ENCODE measurements at places on chromosomes 12 and 14.

DNA sequence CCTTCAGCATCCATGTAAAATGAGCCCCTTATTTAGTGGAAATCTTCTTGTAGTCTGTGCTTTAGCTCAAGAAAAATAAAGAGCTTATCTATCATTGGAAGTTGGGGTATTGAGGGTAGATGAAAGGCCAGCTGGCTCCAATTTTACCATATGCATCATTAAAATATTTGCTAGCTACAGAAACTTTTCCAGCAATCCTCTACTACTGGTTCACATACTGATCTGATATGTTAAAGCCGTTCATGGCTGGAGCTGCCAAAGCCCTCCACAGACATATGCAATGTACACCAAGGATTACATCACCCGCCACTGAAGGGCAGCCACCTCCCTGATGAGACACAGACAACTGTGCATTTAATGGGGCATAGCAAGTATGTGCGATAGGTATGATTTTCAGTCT lies 1205.3 kb downstream of the GALC start:
- peak; percentile 59 for DNase-seq

- DNase-seq, result no peak
These were observed 303 bp downstream of the SAMD4A start for GRCh38 chr14:54567224-54567638.

DNA sequence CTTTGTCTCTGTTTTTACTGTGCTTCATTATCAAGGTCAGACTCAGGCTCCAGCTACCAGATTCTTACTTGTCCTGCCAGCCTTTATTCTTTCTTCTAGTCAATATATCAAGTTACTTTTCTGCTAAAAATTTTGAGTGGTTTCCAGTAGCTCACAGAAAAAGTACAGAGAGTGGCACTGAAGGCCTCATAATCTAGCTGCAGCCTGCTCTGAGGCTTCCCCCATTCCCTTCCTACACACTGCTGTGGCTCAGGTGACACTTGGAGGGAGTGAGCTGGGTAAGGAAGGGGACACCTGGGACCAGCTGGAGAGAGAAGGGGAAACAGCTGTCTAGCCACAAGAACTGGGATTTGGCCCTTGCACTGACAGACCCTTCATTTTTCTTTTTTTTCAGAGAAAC lies 25.4 kb downstream of the TTC6 start:
- no peak for DNase-seq

GRCh38 chr14:96688629-96689028 lies 108.6 kb upstream of the VRK1 start:
- DNase-seq, result no peak

DNA sequence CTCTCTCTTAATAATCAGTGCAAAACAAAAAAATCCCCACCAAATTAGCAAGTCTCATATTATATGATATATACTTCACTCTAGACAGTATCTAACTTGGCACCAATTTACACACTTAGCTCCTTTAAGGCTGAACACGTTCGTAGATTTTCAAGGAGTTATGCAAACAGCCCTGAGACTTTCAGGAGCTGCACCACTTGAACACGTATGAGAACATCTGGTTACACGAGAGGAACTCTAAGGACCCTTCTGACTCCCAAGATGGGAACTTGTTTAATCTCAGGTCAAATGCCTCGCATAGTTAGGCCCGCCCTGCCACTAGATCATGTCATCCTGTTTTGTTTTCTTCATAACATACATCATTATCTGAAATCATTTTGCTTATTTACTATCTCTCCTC lies 10.0 kb downstream of the SPRING1 start:
- no peak for DNase-seq

DNA sequence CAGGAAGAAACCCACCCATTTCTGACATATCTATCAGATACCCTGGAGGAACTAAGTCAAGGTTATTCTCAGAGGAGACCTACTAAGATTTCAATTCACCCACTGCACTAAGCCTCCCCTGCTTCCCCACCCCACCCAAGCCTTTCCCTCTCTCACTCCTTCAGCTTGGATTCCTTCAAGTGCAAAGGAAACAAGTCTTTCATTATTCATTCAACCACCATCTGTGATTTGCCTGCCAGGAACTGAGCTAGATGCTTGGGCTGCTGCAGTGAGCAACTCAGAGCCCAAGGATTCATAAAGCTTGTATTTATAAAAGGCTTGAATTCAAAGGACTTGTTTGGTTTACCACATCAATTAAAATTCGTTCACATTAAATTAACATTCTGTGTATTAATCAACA lies 161.3 kb downstream of the GXYLT1 start:
- DNase-seq, result no peak

DNA sequence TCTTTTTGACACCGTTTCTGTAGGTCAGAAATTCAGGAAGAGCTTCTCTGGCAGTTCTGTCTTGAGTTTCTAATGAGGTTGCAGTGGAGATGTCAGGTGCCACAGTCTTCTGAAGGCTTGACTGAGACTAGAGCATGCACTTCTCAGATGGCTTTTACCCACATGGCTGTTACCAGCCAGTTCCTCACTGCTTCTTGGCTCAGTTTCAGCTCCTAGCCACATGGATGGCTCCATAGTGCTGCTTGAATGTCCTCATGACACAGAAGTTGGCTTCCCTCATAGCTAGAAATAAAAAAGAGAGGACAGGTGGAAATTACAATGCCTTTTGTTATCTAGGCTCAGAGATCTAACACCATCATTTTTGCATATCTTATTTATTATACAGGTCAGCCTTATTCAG lies 38.1 kb upstream of the SLC2A13 start:
- no peak for DNase-seq

GRCh38 chr12:52434760-52435530 lies 774 bp upstream of the KRT75 start:
- no peak for DNase-seq

DNA sequence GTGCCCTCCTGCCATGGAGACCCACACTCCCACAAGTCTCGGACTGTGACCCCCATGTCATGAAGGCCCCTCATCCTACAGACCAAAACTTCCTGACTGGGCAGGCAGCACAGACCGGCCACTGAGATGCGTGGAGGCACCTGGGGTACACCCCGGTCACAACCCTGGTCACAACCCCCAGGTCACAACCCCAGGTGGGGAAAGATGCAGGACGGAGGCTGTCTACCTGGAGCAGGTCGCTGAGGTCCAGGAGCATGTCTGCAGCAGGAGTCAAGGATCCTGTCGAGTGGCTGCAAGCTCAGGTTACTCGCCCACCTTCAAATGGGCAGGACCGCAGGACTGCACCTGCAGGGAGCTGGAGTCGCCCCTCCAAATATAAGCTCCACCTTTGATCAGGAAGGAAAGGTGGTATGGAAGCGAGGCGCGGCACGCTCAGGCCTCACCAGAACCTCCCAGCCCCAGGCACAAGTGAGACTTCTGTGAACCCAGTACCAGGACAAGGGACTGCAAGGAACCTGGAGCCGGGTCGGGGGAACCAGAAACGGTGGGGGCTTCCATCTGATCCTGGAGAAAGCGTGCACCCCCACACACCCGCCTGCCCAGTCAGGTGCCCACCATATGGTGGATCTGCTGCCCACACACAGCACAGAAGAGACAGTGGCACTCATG lies 8.1 kb downstream of the BTBD6 start:
- no peak for DNase-seq

DNA sequence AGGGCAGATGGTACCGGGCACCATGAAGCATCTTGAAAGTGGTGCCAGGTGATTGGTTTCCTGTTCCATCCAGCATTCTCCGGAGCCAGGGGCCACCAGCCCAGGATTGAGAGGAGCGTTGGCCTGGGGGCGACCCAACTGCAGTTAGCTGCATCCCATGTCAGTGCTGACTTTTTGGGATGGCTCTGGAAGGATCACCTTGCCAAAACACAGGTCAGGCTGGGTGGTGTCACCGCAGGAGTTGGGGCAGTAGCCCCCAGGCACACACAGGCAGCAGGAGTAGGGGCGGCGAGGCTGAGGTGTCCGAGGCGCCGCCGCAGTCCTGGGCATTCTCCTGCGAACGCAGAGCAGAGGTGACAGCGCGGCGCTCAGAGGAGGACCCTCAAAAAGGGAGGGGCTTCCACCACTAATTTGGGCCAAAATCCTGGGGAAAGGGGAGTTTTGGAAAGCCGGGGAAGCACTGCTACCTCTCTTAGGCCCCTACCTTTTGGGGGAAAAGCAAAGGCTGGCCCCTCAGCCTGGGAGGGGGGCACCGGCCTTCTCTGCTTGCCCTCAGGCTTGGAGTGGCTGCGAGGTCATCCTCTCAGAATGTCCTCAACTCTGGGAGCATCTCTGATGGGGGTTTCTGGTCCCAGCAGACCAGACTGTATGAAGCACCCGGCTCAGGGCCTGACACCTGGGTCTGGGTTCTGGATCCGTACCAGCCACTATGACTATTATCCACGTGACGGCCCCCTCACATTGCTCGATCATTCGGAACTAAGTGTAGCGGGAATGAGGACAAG lies 26.7 kb upstream of the LRTM2 start:
- no peak for DNase-seq

DNA sequence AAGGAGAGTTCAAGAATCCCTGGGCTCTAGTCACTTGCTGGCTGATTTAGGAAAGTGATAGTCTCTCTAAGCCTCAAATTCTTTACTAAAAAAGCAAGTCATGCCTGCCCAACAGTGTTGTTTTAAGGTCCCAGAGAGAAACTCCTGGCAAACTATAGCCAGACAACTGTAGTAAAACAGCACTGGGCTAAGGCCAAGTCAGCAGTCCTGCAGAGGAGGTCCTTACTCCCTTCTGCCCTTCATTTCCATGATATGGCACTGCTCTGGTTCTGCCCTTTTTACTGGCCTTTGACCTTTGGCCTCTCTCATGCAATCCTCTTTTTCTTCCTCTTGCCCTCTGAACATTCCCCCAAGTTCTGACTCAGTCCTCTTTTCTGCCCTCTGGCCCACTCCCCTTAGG lies 74.9 kb downstream of the VWF start:
- peak; percentile 62 for DNase-seq

Data from cardiac fibroblast (primary cell).